ENCODE measurements at places on chromosomes 2 and 18.
A peak's percentile ranks its signal among the peaks of the same experiment; 100 is the strongest.

DNA sequence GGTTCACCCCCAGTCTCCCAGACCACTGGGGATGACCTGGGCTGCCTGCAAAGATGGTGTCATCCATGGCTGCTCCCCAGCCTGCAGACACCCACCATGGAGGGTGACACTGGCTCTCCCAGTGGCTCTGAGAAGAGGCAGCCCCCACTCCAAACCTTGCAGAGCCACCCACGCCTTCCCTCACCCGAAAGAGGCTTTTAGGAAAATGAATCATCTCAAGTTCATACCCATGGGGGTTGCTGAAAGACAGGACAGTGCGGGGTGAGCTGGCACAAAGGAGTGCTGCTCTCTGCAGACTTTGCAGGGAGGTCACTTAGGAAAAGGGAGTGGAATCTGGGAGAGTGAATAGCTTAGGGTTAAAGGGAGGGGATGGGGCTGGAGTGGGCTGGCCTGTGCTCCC, 36.4 kb downstream of the MPHOSPH10 start:
- no peak for DNase-seq

DNA sequence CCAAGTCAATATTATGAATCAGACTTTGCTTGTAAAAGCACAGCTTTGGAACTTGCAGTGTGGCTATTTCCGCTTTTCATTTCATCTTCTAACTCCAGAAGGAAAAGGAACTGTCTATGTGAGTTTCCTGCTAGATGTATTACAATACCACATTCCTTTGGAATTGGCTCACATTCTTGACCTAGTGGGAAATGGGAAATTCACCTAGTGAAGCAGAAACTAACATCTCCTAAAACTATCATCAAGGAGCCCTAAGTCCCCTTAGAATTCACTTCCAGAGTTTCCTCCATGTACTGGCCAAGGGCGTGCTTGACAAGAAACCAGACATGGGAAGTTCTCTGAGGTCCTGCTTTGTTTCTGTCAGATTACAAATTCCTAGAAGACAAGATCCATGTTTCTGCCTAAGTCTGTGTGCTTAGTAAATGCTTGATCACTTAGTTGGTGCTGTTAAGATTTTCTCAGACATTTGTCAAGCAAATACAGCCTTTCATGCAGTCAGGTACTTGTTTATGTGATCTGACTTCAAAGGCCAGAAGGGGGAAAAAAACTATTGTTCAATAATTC, 275.7 kb upstream of the FN1 start:
- DNase-seq: no peak

GRCh38 chr2:75595541-75596395, 35.0 kb upstream of the EVA1A start:
- no peak for DNase-seq

- no peak for DNase-seq
Observed at GRCh38 chr2:150471813-150472510, 15.5 kb downstream of the RND3 start.

DNA sequence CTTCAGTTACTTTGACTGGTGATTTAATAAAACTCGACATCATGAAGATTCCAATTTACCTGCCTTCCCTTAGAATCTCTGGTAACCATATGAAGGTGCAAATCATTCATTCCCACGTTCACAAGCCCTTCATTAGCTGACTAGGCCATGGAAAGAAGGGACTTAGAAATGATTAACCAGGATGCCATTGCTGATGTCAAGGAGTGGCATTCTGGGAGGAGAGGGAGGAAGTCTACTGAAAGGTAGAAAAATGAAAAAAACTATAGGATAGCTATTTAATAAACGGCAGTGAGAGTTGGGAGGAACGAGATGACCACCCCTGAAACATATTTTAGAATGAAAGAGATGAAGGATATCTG, 1.4 kb downstream of the ATIC start:
- DNase-seq: no peak

DNA sequence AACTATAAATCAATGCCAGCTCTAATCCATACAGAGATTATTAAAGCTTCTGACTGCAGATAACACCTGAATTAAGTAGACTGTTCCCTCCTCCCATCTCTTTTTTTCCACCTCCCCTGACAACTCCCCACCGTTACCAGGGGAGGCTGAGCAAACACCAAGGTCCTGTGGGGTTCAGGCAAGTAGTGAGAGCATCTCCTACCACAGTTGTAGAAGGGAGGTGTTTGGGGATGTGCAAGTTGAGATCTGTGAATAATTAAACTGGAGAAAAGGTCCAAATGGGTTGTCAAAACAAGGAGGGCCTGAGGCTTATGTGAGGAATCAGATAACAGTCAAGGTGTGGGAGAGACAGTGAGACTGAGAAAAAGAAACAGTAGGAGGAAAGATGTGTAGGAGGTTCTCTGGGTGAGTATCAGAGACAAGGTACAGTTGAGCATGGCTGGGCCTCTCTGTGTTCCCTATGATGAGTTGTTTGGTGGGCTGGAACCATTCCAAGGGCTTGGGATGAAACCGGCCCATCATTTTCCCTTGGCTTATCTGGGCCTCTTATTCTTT, 194.6 kb downstream of the CYRIA start:
- DNase-seq: no peak

- DNase-seq: no peak
Observed at GRCh38 chr2:213491376-213491775, 207.1 kb downstream of the SPAG16 start.

DNA sequence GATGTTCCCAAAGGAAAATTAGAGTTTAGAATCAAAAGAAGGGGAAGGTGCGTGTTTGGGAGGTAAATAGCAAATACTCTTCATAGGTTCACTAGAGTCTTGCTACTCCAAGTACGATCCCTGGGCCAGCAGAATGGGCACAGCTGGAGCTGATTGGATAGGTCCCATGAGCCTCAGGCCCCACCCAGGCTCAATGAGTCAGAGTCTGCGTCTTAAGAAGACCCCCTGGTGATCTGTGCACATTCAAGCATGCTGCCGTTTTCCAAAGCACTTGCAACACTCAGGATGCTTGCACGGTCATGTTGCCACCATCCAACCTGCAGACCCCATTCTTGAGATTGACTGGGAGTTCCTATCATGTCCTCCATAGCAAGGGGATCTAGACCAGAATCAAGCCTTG, 40.5 kb downstream of the ABCG8 start:
- no peak for DNase-seq

GRCh38 chr18:62938006-62938405, 222.7 kb downstream of the PHLPP1 start:
- no peak for DNase-seq

DNA sequence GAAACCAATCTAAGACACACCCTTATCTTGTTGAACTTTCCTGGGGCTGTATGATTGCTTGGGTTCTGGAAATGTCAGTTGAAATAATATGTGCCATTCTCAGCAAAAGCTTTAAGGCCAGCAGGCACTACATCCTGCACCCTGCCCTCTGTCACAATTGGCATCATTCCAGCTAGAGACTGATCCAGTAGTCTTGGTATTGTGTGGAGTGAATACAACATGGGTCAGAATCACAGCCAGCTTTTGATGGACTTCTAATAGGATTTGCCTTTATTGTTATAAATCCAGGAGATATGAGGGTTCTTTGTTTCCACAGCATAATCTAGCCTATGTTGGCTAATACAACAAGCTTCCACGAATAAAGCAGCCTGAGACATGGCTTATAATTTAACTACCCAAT, 617.0 kb upstream of the CDH2 start:
- no peak for DNase-seq

DNA sequence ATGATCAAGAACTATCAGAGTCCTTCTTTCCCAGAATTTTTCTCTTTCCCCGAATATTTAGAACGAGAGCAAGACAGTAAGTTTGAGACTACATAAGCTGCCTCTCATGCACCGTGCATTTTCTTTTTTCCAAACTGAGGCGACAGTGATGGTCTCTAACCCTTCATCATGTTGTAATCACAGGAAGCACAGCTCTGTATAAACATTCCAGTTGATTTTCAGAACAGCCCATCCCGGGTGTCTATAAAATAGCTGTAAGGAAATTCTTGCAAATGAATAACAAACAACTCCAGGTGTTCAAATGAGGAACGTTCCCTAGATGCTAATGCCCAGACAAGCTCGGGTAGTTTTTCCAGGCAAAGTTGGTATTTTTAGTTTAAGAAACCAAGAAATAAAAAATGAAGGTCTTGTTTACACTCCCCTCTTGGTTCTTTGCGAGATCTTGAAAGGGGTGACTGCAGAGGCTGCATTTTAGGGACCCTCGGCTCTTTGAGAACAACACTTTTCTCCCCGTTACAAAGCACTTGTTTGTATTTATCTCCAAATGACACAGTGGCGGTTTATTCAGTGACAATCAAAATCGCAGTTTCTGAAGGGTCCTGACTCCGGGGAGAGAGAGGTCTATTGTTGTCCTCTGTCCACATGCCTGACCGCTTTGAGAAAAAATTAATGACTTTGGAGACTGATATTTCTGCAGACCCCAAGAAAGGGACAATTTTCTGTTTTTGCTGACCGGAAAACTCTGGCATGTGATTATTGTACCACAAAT, 101.1 kb upstream of the NCK2 start:
- no peak for DNase-seq

GRCh38 chr2:104332731-104333130, 521.2 kb upstream of the POU3F3 start:
- DNase-seq: no peak

- no peak for DNase-seq
Observed at GRCh38 chr2:190418727-190419126, 10.6 kb downstream of the MFSD6 start.

- DNase-seq: no peak
Observed at GRCh38 chr2:34848132-34848531, 1249.0 kb upstream of the FAM98A start.

GRCh38 chr2:231919341-231920035, 6.7 kb downstream of the NPPC start:
- DNase-seq: no peak

- no peak for DNase-seq
Observed at GRCh38 chr18:58112174-58112573, 68.1 kb downstream of the NEDD4L start.

GRCh38 chr2:12073217-12073852, 326.9 kb downstream of the LPIN1 start:
- DNase-seq: no peak

GRCh38 chr2:197205585-197206215, 104.9 kb downstream of the ANKRD44 start:
- peak; percentile 33 for DNase-seq

- no peak for DNase-seq
Observed at GRCh38 chr2:175476948-175477347, 295.4 kb upstream of the ATP5MC3 start.

DNA sequence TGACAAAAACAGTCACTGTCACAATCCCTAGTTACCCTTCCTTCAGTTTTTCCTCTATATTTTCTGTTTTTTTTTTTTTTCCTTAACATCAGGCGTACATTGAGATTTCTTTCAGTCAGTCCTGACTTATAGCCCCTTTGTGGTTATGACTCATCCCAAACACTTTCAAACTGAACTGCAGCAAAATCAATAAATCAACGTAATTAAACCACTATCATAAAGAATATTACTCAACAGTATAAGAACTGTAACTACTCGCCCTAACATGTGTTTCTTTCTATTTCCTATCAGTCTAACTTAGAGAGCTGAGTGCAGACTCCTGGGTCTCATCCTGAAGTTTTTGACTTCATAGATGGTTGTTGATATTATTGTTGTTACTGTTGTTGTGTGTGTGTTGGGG, 523.5 kb downstream of the LRRTM4 start:
- DNase-seq: no peak

GRCh38 chr2:70890469-70891065, 45.1 kb upstream of the ATP6V1B1 start:
- DNase-seq: no peak

GRCh38 chr2:7707723-7708122, 790.5 kb downstream of the RNF144A start:
- DNase-seq: no peak

GRCh38 chr2:182144776-182145165, 159.1 kb downstream of the PPP1R1C start:
- DNase-seq: no peak

DNA sequence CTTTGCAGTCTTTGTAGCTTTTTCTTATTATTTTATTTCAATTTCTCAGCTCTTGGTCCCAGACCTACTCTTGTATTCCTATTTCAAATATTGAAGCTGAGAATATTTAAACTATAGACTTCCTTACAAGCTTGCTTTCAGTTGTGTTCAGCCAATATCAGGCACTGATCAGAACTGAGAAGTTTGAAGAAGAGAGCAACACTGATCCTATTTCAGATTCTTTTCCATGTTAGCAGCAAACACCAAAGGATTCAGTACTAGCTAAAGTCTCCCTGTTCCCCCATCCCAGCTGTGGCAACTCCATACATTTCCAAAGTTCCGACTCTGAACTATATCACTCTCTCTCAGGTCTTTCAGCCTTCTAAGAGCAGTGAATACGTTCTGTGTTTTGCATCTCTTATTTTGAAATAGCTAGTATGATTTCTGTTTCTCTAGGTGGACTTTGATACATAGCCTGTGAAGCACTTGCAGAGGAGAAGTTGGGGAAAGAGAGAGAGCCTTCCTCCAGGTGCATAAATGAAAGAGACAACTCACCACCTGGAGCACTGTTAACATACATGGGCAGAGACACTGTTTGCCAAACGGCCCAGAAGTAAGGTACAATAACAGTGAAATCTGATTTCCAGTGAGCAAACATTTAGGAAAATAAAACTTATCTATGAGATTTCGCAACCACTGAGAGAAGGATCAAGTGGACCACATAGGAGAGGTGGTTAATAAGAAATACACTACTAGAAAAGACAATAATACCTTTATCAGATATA, 135.0 kb upstream of the ZNF804A start:
- no peak for DNase-seq

DNA sequence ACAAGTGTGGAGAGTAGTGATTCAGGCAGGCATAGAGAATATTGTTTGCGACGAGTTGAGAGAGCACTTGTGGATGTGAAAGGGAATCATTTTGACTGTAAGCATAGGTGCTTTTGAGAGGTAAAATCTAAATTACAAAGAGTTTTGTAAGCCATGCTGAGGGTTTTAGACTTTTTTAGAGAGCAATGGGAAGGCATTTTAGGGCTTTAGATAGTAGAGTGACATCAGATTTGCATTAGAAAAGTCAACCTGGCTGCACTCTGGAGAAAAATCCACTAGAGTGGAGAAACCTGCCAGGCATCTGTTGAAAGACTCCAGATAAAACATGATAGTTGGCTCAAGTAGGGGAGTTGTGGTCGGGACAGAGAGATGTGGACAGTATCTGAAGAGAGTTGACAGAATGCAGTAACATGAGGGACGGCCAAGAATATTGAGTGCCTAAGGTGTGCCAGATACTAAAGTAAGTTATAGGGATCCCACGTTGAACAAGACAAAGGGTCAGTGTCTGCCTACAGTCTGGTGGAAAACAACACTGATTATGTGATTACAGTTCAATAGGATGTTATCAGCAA, 91.7 kb upstream of the MYO3B start:
- no peak for DNase-seq

All from stimulated activated CD4-positive, alpha-beta T cell treated with anti-CD3 and anti-CD28 coated beads, Interleukin-4, amount 100 ng/mL, for 48 hours (primary cell).